ENCODE measurements at places on chromosomes 3 and 15.
A peak's percentile ranks its signal among the peaks of the same experiment; 100 is the strongest.

GRCh38 chr3:189529468-189529867 is 101.7 kb upstream of the TP63 start:
- DNase-seq = no peak

GRCh38 chr3:168457954-168458539 is 362.3 kb upstream of the GOLIM4 start:
- DNase-seq = no peak

- no peak for DNase-seq
Observed at GRCh38 chr3:80308637-80309036, 540.8 kb upstream of the ROBO1 start.

GRCh38 chr3:129449279-129450115 is 9.5 kb downstream of the IFT122 start:
- DNase-seq = no peak

GRCh38 chr3:71851878-71852277 is 66.9 kb upstream of the PROK2 start:
- no peak for DNase-seq

GRCh38 chr3:143634991-143635390 is 213.3 kb downstream of the SLC9A9 start:
- peak; percentile 55 for DNase-seq

GRCh38 chr15:100684591-100684990 is 82.2 kb downstream of the ASB7 start:
- no peak for DNase-seq

DNA sequence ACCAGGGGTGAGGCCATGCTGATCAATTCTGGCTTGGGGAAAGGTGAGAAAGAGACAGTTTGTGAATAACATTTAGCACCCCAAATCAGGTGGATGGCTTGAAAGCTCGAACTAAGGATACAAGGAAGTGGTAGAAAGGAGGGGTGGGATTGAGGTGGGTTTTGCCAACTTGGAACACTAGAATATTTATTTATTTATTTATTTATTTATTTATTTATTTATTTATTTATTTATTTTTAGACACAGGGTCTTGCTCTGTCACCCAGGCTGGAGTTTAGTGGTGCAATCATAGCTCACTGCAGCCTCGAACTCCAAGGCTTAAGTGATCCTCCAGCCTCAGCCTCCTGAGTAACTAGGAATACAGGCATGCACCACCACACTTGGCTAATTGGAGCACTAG is 31.0 kb upstream of the THSD4 start:
- DNase-seq = no peak

DNA sequence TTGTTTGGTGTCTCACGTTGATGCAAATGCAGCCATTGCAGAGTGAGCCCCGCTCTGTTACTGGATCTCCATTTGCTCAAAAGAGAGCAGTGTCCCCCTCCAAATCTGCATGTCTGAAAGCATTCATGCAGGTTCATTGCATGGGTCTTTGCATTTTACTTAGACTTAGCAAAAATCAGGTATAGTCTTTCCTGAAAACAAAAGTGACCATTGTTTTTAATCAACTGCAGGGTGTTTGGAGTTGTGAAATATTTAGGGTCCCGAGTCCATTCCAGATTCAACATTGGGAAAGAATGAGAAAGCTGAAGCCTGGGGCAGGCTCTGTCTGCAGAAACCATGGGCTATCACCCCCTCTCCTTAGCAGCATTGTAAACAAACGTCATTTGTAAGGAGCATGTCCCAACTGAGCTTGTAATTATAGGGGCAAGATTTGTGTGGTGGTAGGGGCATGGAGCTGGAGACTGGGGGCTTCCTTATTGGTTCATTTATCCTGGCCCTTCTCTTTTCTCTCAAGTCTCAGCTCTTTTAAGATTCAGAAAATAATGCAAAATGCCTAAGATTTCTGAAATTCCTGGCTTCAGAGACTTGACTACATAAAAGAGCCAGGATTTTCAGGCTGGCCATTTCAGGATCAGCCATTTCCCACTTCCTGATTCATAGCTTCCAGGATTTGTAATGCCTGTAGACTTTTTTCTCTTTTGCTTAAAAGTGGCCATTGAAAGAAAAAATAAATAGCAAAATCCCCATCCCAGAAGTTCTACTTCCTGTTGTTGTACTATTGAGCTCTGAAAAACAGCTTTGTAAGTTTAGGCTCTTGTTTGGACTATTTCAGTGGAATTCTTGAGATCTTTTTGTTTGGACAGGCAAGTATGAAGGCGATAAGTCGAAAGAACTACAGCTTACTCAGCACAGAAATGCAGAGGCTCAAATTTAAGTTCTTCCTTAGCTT is 23.0 kb downstream of the IGF1R start:
- no peak for DNase-seq

GRCh38 chr15:42955518-42955917 is 34.9 kb upstream of the TTBK2 start:
- DNase-seq = no peak

DNA sequence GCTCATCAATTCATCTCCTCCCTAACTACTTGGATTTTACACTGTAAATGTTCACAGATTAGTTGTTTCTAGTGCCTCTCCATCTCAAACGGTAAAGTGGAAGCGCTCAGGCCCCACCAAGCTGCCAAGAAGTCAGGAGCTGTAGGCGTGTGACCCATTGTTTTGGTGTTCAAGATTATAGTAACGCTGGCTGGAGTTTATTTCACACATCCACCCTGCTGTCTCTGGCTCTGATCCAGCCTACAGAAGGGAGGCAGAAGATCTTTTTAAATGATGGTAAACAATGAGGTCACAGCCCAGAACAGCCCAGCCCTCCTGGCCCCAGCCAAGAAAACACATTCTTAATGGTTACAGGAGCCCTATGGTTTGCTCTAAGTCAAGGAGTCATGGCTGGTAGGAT is 25.7 kb upstream of the GALNT15 start:
- DNase-seq = peak; percentile 22

DNA sequence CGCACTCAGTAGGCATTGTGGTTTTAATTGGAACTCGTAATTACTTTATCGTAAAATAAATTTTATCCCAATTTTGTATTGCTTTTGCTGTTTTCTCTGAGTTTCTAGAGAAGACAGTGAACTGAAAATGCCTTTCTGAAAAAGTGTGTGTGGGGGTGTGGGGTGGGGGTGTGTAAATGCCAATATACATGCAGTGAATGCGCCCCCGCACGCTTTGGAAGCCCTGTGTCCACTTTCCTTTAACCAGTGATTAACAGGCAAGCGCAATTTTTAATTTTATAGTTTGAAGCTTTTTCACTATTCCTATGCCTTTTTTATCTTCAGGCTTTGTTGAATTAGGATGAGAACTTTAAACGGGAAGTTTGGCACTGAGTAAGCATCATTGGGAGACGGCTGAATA is 47.4 kb upstream of the GMNC start:
- no peak for DNase-seq

GRCh38 chr3:13262493-13263211 is 157.5 kb downstream of the NUP210 start:
- DNase-seq = no peak

DNA sequence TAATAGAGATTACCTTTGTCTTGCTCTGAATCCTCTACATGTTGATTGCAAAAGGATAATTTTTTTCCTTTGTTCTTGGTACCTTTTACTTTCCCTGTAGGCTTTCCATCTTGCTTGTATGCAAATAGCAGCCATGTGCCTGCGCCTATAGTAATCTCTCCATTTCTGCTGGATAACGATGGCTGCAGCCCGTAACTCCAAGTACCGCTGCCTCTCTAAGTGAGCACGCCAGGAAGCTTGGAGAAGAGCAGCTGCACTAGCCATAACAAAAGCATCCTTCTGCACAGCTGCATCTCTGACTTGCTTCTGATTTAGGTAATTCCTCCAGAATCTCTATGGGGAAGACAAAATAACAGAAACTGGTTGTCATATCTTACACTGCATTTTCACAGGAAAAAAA is 89.3 kb downstream of the NR2E3 start:
- no peak for DNase-seq

GRCh38 chr3:179860275-179861107 is 176.2 kb downstream of the PEX5L start:
- no peak for DNase-seq

GRCh38 chr3:123961508-123961856 is 453 bp upstream of the CCDC14 start:
- DNase-seq = no peak

- DNase-seq = no peak
Observed at GRCh38 chr15:26790118-26790517, 17.3 kb upstream of the GABRB3 start.

DNA sequence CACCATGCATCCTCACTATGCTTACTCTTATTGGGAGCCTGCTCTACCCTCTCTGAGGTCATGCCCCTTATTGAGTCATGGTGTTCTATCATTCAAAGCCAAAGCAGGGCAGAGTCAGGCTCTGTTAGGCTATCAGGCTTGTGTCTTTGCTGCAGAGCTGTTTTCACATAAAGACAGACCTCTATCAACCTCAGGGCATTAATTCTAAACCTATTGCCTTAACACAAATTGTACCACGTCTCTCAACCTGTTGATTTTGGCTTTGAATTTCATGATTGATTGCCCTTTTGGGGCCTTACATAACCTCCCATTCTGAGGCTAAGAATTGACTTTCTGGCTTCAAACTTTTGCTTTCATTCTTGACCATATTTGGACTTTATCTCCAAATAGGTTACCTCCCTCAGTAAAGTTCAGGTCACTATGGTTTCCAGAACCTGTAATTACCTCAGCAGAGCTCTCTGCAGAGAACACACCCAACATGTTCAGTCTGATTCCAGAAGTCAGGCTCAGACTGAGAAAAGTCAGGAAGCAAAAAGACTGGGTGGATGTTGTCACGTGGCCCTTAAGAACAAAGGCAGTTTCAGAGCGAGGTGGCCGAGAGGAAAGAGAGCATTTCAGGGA is 221.4 kb upstream of the NANOGP8 start:
- DNase-seq = peak; percentile 95

- DNase-seq = no peak
Observed at GRCh38 chr3:118110211-118110610, 924.4 kb downstream of the IGSF11 start.

DNA sequence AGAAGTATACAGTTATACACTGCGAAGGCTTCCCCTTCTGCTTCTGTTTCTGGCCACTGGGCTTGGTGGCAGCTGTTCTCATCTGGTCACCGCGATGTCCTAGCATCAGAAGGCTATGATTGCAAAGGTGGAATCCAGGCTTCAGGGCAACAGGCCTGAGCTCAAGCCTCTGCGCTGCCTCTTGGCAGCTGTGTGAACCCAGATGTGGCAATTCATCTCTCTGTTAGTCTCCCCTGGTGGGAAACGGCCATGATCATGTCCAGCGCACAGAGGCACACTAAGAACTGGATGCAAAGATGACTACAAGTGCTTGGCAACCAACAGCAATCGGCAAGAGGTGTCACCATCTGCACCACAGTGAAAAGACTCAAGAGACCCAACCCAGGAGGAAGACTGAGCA is 78.9 kb downstream of the PCSK6 start:
- no peak for DNase-seq

GRCh38 chr15:96515371-96515770 is 184.9 kb downstream of the NR2F2 start:
- no peak for DNase-seq

- no peak for DNase-seq
Observed at GRCh38 chr15:84725001-84725491, 9.1 kb upstream of the SEC11A start.

DNA sequence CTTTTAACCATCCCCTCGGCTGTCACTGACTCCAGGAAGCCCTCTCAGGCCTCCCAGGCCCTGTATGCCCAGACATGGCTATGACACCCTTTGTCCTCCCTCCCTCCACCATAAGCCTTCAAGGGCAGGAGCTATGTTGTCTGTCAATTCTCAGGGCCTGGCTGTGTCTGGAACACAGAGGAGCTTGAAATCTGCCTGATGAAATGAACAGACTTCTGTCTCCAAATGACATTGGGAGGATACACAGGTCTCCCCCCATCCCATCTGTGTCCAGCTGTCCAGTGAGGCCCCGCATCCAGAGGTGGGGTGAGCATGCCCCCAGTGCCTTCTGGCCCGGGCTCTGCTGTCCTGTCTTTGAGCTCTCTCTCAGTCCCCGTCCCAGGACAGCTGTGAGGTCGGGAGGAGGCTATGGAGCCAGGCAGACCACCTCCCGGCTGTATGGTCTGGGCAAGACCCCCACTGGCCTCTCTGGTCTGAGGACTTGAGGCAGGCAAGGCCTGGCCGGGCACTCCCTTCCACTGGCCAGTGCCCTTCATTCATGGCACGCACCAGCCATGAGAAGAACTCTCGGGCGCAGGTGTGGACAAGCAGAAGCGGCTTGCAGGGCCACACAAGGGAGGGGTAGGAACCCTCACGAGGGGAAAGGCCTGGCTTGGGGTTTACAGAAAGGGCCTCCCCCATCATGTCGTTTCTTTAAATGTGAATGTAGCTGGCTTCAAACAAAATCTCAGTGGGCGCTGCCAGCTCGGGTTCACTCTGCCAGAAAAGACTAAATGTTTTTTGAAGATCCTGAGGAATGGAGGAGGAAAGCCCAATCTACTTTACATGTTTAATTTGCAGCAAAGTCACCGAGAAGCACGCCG is 38.9 kb downstream of the PCSK6 start:
- no peak for DNase-seq

- DNase-seq = no peak
Observed at GRCh38 chr15:77778802-77779201, 146.1 kb upstream of the LINGO1 start.

GRCh38 chr3:114746502-114746901 is 400.6 kb downstream of the ZBTB20 start:
- no peak for DNase-seq

DNA sequence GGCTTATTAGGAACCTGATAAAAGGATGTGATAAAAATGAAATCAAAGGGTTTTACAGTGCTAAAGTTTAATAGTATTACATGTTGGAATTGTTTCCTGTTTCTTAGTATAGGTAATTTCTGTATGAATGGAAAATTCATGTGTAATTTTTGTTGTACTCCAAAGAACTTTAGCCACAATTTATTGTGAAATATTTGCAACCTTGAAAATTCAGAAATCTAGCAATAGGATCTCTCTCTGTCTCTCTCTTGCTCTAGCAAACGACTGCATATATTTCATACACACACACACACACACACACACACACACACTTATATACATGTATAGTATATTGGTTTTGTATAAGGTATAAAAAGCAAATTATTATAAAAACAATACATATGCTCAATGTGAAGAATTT is 59.6 kb downstream of the PIAS1 start:
- DNase-seq = no peak

GRCh38 chr3:126807795-126808194 is 103.8 kb downstream of the CHCHD6 start:
- no peak for DNase-seq

- DNase-seq = peak; percentile 61
Observed at GRCh38 chr15:66169023-66169422, 84.5 kb downstream of the MEGF11 start.

- no peak for DNase-seq
Observed at GRCh38 chr3:71514621-71515020, 68.9 kb downstream of the FOXP1 start.

DNA sequence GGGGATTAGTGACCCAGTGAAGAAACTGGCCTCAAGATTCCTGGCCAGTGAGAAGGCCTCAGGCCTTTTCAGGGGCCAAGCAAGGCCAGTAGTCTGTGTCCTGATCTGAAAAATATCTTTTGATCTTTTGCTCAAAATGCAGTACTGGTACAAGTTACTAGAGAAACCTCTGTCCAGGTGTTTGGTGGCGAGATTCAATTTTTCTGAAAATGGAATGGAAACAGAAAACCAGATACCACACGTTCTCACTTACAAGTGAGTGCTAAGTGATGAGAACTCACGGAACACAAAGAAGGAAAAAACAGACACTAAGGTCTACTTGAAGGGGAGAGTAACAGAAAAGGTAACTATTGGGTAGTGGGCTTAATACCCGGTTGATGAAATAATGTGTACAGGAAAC is 463.4 kb downstream of the ZIC1 start:
- no peak for DNase-seq

GRCh38 chr3:189229196-189229828 is 57.5 kb downstream of the TPRG1 start:
- no peak for DNase-seq

Data from cerebellar cortex (tissue), 1 donor.